B cell (primary cell): ENCODE measurements at places on chromosomes 7 and 10. TPM values are rescaled to one million over a fixed set of nuclear protein-coding genes. Genes with fewer than 3 reads are reported as not detected.

The CALML5 gene
- polyA plus RNA-seq = not detected in 2 replicates

The GRID2IP gene
- 0.58 and 0.72 TPM in 2 replicates for polyA plus RNA-seq

The GIMAP2 gene
- 13.2 and 19.9 TPM in 2 replicates for polyA plus RNA-seq

The CNPY1 gene
- not detected in 2 replicates for polyA plus RNA-seq

The HTR5A gene
- not detected in 2 replicates for polyA plus RNA-seq

The LIPK gene
- not detected in 2 replicates for polyA plus RNA-seq

The PDZD7 gene
- 0.61 and 0.64 TPM in 2 replicates for polyA plus RNA-seq

The PNLIPRP2 gene
- not detected in 2 replicates for polyA plus RNA-seq

The AGR2 gene
- polyA plus RNA-seq = not detected in 2 replicates

The STEAP1B gene
- 24.7 and 26.8 TPM in 2 replicates for polyA plus RNA-seq

The MEST gene
- polyA plus RNA-seq = 2.1 and 2.5 TPM in 2 replicates

The PTPRN2 gene
- 3.2 and 5.0 TPM in 2 replicates for polyA plus RNA-seq

GRCh38 chr7:831596-832166 lies 595 bp upstream of the SUN1 start:
- no peak for DNase-seq

DNA sequence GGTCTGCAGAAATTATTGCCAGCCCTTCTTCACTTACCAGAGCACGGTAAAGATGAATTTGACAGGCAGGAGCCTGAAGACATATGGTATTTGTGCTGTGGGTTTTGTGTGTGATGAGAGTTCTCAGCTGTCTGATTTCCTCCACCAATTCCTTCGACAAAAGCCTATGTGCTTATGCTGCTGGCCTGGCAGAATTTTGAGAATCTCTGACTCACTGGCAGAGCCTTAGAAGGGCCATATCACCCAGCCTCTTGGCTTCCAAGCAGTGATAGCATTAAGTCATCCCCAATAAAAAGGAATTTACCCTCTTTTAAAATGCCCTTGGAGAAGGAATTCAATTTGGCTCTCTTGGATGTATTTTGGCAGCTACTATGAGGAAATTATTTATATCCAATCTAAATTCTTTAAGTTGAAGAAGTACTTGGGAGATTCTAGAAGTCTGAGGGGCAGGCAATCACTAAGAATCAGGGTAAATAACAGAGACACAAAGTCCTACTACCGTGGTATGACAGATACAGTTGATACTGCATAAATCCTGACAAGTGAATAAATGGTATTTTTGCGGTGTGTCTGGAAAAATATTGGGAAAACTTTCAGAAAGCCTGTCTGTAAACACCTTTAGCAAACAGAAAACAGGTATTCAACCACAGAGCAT lies 68.6 kb upstream of the EFCAB10 start:
- no peak for DNase-seq

GRCh38 chr7:16428672-16429071 lies 7.3 kb upstream of the CRPPA start:
- no peak for DNase-seq

- no peak for DNase-seq
Observed at GRCh38 chr10:3008518-3009195, 58.7 kb upstream of the PFKP start.

DNA sequence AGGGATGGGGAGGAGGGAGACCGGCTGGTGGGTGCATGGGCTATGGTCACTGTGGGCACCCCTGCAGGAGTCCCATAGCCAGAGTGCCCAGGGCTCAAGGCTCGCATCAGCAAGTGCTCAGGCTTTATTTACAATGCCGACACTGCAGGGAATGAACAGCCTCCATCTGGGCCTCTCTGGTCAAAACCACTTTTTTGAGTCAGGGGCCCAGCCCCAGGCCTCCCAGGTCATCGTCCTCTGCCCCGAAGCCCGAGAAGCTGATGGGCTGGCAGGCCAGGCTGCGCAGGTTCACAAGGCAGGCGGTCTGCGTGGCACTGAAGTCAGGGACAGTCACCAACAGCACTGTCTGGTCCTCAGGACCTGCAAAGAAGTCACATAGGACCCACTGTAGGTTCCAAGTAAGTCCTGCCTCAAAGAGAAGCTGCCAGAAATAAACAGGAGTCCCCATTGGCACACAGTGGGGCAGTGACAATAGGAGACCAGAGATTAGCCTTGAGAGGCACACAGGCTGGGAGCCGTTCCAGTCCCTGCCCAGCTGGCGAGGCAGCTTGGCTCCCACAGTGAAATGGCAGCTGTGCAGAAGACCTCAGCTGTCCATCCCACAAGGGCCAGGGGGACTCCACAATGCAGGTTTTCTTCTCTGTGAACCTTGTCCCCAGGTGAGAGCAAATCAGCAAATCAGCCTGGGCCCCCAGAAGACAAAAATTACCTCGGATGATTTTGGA lies 8.6 kb downstream of the POLD2 start:
- DNase-seq = no peak

DNA sequence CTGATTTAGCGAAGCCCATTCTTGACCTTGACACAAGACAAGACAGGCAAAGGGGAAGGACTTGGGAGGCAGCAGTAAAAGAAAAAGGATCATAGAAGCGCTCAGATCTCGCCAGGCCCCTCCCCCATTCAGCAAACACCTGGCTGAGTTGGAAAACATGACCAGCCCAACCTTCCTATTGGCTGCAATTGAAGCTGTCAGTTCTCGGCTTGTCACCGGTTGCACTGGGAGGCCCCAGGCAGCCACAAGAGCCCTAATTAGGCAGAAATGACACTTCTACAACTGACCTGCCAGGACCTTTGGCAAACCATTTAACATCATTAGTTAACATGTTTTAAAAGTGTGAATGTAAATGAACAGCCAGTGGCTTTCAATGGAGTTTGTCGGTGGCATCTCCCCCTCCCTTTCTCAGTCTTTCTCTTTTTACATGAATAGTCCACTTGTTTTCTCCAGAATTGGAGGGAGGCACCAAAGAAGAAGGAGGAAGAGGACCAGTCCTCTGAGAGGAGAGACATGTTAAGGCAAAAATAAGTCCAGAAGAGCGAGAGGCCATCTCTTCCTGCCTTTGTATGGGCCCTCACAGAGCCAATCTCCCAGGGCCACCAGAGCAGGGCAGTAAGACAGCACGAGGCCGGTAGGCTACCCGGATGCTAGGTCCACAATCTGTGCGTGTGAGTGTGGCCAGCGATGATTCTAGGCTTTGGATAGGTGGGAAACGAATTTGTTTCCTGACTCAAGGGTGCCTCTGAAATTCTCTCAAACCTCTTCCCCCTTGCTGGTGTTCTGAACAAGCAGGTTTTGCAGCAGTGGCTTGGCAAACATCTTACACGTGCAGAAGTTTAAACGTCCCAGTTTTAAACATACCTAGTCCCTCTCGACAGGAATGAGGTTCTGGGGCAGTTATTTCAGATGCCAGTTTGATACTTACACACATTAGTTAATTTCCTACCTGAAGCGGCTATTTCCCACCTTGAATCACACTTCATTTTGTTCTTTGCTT lies 15.0 kb upstream of the ENO4 start:
- DNase-seq = no peak

DNA sequence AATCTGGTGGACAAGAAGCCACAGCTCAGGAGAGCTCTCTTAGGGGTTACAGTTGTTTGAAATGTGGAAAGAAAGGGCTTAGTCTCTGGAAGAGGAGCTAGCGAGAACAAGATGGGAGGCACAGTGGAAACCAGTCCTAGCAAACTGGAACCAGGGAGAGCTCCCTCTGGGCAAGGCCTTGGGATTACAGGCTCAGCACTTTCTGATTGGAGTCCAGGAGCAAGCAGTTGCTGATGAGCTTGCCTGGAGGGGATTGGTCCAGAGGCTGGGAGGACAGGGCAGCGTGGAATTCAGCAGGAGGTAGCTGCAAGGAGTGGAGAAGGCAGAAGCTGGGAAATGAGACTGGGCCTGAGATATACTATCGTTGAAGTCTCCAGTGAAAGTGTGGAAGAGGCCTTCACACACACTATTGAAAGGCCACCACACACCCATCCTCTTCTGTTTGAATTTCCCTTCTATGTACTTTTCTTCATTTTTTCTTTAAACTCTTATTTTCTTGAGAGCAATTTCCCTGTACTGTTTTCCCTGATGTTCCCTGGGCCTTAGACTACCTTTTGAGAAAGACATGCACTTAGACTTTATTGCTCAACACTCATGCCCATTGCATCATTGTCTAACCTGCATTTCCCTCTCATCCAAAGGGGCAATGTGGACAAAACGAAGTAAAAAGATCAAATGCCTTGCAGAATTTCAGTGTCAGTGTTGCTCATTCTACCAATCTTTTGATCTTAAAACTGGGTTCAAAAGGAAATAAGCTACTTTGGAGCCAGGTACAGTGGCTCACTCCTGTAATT lies 57.8 kb upstream of the LANCL2 start:
- DNase-seq = no peak

DNA sequence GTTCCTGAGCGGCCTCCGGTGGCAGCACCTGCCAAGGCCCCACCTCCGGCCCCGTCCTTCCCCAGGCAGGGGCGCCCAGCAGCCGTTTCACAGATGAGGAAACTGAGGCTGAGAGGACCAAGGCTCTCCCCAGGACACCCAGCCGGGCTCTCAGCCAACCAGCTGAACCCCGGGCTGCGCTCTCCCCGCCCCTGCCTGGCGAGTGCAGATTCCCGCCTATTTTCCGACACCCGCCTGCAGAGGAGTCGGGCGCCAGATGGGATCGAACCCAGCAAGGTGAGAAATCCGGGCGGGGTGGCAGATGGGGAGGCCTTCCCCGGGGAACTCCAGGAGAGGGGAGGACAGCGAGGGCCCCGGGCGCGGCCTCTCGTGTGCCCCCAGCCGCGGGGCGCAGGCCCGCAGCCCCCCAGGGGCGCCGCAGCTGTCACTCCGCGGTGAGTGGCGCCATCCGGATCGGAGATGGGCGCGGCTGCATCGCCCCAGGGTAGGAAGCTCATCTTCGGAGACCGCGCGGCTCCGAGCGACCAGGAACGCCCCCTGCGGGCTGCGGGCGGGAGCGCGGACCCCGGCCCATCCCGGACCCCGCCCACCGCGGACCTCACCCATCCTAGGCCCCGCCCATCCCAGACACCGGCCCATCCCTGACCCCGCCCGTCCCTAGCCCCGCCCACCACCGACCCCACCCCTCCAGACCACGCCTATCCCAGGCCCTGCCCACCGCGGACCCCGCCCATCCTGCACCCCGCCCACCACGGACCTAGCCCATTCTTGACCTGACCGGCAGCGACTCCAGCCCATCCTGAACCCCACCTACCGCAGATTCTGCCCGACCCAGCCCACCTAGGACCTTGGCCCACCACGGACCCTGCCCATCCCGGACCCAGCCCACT lies 90.3 kb downstream of the MICALL2 start:
- peak; percentile 31 for DNase-seq

DNA sequence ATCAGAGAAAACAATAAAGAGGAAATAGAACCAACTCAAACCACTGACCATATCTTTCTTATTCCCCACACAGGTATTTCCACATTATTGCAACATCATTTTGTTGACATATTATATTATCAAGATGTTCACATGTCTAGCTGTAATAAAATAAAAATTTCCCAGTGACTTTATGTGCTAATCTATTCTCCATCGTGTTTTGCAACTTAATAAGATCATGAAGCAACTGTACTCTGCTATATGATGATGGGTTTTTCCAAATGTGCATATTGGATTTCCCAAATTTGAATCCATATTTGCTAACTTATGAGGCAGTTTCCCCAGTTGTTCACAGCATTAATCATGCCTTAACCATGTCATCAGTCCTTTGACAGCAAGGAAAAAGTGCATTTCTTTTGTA lies 127.8 kb downstream of the ITGB8 start:
- no peak for DNase-seq

- peak; percentile 4 for DNase-seq
Observed at GRCh38 chr7:138838166-138838565, 40.2 kb upstream of the ATP6V0A4 start.

GRCh38 chr10:75203724-75204123 lies 6.9 kb upstream of the VDAC2 start:
- DNase-seq = no peak

GRCh38 chr10:63260860-63261251 lies 127.7 kb downstream of the NRBF2 start:
- peak; percentile 75 for DNase-seq

GRCh38 chr10:110141185-110141584 lies 66.2 kb upstream of the MXI1 start:
- no peak for DNase-seq

DNA sequence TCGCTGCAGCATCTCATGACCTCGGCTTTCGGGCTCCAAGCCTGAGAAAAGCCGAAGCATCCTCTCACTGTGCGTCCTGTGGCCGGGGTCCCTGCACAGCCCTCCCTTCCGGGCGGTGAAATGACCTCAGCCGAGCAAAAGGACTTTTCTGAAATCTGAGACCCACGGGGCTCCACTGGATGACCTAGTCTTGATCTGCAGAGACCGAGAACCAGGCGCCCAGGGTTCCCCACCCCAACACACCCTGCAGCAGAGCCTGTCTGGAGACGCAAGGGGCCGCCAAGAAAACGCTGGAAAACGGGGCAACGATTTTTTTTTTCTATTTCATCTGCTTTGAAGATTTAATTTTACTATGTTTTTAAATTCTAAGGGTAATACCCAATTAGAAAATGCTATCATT lies 31.7 kb downstream of the NPS start:
- DNase-seq = no peak

DNA sequence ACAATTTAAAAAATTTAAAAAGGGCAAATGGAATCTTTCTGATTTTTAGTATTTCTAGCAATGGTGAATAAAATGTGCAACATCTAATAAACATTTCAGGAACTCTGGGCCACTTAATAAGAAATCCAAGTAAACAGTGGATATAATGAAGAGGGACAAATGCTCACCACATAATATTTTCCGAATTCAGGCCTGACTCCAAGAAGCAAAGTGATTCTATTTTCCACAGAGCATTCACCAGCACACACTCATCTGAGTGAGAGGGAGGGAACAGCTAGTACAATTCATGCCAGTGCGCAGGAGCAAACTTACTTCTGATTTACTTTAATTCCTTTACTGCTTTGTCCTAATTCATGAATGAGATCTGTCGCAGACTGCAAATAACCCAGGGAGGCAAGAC lies 10.1 kb downstream of the NPVF start:
- DNase-seq = no peak

DNA sequence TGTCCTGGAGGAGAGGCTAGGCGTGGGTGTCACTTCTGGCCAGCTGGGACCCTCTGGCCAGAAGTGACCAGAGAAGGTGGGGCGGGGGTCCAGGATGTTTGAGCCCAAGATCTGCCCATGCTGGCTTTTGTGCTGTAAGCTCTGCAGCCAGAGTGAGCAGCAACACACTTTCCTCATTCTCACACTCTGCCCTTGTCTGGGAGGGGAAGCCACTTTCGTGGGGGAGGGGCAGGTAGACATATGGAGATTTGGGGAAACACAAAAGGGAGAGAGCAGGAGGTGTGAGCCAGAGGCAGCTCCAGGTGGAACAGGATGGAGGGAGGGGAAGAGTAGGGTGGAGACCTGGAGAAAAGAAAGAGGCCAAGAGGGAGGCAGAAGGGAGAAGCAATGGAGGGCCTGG lies 31.5 kb upstream of the ADCYAP1R1 start:
- DNase-seq = no peak
